ENCODE measurements at places on chromosomes 11 and 22. TPM values are rescaled to one million over a fixed set of nuclear protein-coding genes. Genes with fewer than 3 reads are reported as not detected.

DNA sequence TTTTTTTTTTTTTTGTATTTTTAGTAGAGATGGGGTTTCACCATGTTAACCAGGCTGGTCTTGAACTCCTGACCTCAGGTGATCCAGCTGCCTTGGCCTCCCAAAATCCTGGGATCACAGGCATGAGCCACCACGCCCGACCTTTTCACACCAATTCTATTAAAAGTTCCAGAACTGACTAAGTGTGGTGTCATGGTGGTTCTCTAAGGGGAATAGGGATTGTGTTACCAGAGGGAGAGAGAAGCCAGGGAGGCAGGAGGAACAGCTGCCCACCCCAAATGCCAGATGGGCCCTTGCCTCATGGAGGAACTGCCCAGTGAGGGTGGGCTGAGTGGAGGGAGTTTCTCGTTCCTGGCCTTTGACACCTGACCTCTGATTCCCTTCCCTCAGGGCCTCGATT lies 5.9 kb downstream of the RPS6KA4 start:
- DNase-seq, result peak; percentile 29

DNA sequence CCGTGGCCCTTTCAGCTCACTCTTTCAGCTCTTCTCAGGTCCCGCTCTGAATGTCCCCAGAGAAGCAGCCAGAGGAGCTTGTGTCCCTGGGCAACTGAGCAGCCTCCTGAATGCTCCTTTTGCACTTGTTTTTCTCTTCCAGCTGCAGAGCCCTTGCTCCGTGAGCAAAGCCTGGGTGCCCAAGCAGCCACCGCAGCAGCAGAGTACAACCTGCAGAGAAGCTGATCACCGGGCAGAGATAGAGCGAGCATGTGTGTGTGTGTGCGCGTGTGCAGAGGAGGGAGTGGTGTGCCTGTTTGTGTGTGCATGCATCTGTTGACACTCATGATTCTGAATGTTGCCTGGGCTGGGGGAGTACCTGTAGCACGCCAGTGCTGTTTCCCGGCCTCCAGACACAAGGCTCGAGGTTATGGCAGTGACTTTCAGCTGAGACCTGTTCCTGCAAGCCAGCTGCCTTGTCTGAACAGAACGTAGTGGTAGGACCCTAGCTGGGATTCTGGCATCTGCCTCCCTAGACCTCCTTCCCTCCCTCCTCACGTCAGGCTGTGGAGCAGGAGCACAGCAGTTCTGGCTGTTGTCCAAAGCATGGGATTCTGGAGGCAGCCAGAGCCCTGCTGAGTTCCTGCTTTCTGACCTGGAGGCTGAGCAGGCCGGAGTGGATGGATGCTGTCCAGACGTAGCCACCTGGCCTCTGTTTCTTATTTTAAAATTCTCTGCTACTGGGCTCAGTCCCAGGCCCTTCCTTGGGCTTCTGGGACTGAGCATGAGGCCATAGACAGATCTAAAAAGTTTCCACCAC lies 4.5 kb upstream of the MAPK8IP1 start:
- DNase-seq, result no peak

The DAGLA gene
- 2.5 TPM for total RNA-seq

GRCh38 chr11:65646958-65647701 lies 9.2 kb downstream of the SIPA1 start:
- DNase-seq, result no peak

- DNase-seq, result no peak
These were observed 2.6 kb downstream of the RCE1 start for GRCh38 chr11:66845876-66846212.

DNA sequence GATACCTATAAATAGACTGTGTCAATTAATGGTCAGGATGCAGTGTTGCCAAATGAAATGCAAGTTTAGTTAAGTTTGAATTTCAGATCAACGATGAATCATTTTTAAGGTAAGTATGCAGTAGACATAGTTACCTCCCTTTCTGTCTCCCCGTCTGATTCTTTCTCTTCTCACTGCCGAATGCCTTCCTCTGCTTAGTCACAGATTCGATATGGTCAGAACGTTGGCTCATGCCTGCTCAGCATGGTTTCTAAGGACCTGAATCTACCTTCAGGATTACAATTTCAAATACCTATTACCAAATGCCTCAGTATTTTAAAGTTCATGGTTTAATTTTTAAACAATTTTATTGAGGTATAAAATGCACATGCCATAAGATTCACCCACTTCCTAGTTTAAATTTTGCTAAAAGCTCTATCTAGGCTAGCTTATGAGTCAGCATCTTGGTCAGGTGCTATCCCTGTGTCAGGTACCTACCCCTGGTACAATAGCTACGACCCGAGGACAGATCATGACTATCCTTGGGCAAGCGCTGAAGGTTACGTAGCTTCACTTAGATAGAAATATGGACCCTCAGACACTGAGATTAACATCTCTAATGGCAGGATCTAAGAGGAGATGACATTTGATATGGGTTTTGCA lies 78.2 kb upstream of the SPON1 start:
- DNase-seq, result no peak

The C11orf42 gene
- total RNA-seq, result not detected

DNA sequence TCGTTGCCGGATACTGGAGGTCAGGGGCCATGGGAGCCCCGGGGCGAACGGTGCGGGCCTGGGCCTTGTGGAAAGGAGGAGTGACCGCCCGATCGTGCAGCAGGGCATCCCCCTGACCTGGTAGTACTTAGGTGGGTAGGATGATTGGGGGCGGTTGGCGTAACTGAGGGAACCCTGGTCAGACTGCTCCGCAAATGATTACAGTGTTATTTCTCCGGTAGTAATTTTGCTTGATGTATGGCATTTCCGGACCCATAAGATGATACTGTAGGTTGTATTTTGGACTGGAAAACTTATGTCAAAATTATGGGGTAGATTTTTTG lies 762 bp downstream of the MTMR3 start:
- no peak for DNase-seq

GRCh38 chr11:66032957-66033735 lies 6.9 kb upstream of the CATSPER1 start:
- no peak for DNase-seq

DNA sequence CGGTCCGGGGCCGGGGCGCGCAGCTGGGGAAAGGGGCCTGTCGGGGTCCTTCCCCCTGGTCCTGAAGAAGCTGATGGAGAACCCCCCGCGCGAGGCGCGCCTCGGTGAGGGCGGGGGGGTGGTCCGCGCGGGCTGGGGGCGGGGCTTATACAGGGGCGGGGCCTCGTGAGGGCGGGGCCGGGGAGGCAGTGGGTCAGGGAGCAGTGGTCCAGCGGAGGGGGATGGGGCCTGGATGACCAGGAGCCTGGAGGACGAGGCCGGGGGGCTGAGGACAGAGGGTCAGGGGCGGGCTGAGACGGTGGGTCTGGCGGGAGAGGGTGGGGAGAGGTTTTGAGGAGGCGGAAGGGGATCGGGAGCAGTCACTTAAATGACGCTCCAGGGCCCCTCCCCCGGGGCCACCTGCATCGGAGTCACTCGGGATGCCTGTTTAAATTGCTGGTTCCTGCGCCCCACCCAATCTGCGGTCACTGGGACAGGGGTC lies 396 bp downstream of the TEF start:
- no peak for DNase-seq

Measured in SJCRH30 (cell line).